Gastroesophageal sphincter (tissue), 4 donors: ENCODE measurements at places on chromosomes 13 and 19.

- ATAC-seq, result no peak
Observed at GRCh38 chr13:45995245-45995644, 57.3 kb downstream of the ZC3H13 start.

- ATAC-seq, result no peak
Observed at GRCh38 chr13:85334187-85334586, 465.0 kb downstream of the SLITRK6 start.

GRCh38 chr13:90591927-90592268, 755.6 kb upstream of the MIR17HG start:
- no peak for ATAC-seq

DNA sequence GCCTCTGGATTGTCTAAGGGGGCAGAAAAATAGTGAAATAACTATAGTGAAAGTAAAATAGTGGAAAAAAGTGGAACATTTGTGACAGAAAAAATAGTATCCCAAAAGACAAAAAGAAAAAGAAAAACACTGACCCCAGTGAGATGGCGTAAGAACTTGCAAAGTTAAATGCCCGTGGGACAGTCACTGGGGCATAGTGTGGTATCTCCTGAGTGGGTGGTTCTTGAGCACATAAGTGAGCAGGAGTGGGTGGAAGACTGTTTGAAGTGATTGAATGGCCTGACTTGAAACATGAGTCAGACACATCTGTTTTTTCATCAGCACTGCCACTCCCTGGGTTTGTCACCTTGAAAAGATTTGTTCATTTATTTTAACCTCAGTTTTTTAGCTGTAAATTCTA, 2.5 kb downstream of the ZNF430 start:
- no peak for ATAC-seq

GRCh38 chr13:99062593-99062992, 84.7 kb upstream of the DOCK9 start:
- peak; percentile 48 for ATAC-seq

DNA sequence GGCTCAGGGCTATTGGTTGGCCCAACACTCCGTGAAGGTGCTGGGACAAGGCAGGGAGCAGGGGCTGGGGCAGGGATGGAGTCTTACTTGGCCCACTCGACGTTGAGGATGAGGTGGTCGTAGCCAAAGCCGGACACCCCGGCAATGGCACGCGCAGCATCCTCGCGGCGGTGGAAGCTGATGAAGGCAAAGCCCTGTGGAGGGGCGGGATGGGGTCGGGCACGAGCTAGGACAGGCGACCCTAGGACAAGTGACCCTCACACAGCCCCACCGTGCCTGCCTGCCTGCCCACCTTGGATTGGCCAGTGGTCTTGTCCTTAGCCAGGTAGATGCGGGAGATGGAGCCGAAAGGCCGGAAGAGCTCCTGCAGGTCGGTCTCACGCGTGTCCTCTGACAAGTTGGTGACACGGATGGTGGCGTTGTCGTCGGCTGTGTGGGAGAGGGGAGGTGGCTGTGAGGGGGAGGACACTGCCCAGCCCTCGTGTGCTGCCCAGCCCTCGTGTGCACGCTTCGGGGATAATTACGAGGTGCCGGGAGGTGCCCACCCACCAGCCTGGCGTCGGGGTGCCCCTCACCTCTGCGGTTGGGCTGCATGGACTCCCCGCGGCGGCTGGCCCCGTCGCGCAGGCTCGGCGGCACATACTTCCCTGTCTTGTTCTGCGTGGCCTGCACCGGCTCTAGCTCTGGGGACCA, 4.0 kb downstream of the P2RY11 start:
- ATAC-seq, result no peak

GRCh38 chr19:58279042-58279924, 528 bp downstream of the ZNF8 start:
- peak; percentile 28 for ATAC-seq

DNA sequence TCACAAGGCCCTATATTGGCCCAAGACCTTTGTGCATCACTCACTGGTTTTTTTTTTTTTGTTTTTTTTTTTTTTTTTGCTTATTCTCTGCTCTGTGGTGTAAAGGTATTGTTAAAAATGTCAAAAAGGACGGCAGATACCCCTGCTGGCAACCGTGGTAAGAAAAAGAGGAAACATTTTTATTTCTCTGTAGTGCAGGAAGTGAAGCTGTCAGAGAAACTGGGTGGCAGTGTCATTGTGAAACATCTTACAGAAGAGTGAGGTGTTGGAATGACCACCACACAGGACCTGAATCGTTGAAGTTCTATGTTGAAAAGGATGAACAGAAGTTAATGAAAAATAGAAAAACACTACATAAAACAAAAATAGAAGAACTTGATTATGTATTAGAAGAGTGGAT, 346.4 kb downstream of the FGF9 start:
- no peak for ATAC-seq

DNA sequence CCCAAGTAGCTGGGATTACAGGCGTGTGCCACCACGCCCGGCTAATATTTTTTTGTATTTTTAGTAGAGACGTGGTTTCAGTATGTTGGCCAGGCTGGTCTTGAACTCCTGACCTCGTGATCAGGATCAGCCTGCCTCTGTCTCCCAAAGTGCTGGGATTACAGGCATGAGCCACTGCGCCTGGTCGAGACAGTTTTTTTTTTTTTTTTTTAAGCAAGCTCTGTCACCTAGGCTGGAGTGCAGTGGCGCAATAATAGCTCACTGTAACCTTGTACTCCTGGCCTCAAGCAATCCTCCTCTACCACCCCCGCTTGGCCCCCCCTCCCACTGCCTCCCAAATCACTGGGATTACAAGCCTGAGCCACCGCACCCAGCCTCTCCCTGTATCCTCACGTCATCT, 6.4 kb upstream of the MAP2K7 start:
- ATAC-seq, result no peak

- no peak for ATAC-seq
Observed at GRCh38 chr19:15324791-15325519, 7.4 kb downstream of the BRD4 start.

DNA sequence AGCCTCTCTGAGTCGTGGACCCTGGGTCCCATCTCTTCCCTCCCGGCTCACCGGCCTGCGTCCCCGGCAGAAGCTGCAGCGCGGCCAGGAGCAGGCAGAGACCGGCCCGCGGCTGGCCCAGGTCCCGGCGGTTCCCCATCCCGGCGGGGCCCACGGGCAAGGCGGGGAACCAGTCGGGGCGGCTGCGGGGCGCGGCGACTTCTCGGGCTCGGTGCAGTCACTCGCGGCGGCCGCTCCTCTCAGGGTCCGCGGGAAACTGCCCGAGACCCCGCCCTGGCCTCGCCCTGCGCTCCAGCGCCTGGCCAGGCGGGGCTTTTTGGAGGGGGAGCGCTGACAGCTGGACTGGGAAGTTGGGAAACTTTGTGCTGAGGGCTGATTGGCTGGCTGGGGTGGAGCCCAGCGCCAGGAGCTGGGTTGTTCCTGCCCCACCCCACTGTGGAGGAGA, at the start of gene COL5A3:
TSS of gene COL5A3 (minus strand) at position 258 of the 445 bp plus-strand sequence. CDS start at position 139, 119 bp downstream.
- ATAC-seq, result peak; percentile 80

- ATAC-seq, result peak; percentile 39
Observed at GRCh38 chr13:30158774-30159445, 148.4 kb downstream of the KATNAL1 start.

- ATAC-seq, result peak; percentile 85
Observed at GRCh38 chr19:42433503-42434260, 6.5 kb upstream of the LIPE start.

DNA sequence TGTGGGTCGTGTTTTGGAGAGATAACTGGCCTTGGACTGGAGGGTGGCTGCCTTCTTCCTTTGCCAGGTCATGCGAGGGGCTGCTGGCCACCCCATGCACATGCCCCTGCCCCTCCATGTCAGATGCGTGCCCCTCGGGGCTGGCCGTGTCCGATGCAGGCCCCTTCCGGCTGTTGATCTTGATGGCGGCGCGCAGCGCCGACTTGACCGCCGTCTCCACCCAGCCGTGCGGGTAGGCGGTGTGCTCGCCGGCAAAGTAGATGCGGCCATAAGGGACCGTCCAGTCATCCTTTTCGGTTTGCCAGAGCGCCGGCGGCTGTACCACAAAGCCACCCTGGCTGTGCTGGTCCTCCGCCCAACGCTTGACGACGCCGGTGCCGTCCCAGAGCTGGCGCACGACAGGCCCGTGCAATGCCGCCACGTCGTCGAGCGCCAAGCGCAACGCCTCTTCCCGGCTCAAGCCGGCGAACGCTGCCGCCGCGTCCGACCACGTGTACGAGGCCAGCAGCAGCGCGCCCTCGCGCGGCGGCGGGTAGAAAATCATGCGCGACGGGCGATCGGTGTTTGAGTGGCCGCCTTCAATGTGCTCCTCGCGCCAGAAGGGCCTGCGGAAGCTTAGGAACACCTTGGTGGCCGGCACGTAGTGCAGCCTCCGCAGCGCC, 6.9 kb downstream of the IL4I1 start:
- peak; percentile 79 for ATAC-seq

DNA sequence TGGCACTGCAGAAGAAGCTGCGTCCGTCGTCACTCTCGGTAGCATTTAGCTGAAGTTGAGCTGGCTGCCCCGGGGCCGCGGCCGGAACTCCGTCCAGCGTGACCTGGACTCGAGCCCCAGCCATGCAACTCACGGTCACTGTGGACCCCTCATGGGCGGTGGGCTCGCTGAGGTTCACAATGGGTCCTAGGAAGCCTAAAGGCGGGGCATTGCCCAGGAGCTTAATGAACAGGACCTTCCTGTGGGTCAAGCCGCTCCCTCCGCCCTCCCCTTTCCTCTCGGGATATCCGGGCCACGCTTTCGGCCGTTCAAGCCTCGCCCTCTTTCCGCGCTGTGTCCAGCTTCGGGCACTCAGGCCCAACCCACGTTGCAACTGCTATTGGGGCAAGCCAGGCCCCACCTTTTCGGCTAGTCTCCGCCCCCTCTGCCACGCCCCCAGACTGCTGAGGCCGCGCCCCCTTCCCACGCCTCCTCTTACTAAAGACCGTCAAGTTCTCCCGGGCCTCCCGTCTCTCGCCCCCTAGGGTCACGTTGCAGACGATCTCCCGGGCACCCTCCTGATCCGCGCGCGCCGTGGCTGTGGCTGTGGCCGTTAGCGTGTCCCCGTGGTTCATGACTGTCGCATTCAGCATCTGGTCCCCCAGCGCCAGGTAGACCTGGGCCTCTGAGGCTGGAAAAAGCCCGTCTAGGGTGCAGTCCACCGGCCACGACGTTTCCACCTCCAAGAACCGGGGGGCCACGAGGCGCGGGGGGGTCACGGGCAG, 1.4 kb upstream of the RAVER1 start:
- peak; percentile 85 for ATAC-seq

DNA sequence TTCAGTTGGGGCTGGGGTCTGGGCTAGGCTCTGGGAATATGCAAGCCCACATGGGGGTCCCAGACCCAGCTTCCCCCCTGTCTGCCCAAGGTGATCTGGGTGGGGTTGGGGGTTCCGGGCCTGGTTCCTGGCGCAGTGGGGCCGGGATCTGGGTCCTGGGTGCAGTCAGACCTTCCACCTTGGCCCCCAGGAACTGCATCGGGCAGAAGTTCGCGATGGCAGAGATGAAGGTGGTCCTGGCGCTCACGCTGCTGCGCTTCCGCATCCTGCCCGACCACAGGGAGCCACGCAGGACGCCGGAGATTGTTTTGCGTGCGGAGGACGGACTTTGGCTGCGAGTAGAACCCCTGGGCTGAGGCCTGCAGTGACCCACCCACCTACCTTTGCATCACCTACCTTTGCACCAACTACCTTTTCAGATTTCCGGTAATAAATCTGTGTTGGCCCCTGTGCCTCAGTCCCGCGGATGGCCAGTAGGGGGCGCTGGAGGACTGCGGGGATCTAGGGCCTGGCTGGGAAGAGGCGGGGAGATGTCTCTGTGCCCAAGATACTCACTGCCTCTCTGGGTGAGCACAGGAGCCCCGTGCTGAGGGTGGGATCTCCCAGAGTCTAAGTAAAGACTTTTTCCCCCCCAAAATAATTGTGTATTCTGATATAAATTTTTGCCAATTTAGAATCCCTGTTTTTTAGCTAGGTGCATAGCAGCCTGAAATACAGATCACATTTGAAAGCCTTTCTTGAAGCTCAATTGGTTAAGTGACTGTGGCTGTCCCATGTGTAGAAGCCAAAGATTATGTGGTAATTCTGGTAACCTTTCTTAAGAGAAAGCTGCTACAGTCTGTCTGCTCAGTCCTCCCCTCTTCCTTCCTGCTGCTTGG, 11.5 kb upstream of the CYP4F3 start:
- ATAC-seq, result peak; percentile 77

DNA sequence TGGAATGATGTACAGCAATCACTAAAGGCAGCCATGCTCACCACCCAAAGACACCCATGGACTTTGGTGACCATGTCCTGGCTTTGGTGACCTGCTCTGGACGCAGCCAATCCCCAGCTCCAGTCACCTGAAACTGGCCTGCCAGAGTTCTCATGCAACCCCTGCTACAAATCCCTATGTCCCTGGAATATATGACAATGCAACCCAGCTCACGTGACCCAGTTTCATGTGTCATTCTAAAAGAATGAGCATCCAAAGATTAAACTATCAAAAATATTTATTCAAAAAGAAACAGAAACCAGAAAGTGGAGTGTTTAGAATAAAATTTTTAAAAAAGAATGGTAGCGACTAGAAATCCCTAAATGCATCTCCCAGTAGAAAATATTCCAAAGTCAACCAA, 203.3 kb upstream of the IRS2 start:
- ATAC-seq, result no peak

- ATAC-seq, result no peak
Observed at GRCh38 chr13:84433024-84433423, 550.8 kb upstream of the SLITRK1 start.

- ATAC-seq, result no peak
Observed at GRCh38 chr19:17283504-17283996, 1.8 kb downstream of the ANKLE1 start.

- no peak for ATAC-seq
Observed at GRCh38 chr13:98585398-98585754, 8.5 kb upstream of the STK24 start.

- ATAC-seq, result no peak
Observed at GRCh38 chr13:73987618-73988017, 146.6 kb downstream of the KLF12 start.

DNA sequence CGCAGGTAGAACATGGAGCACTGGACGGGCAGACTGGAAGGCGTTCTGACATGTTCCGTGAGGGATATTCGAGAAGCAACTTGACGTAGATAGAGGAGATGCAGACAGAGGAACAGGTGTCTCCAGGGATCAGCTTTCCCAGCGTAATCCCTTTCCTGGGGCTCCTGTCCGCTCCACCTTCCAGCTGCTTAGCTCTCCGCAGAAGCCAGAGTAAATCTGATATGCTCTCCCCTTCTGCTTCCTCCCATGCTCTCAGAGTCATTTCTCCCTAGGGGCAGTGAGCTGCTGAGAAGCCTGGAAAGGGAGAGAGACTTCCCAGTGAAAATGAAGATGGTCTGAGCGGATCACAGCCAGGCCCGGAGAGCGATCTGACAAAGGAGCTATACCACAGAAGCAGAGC, 23.0 kb upstream of the OLFM4 start:
- no peak for ATAC-seq

GRCh38 chr19:42154471-42155323, 22.5 kb upstream of the POU2F2 start:
- no peak for ATAC-seq

GRCh38 chr19:48696353-48697010, 711 bp downstream of the FUT2 start:
- no peak for ATAC-seq

GRCh38 chr19:44657211-44657921, 13.7 kb downstream of the PVR start:
- peak; percentile 29 for ATAC-seq

- ATAC-seq, result no peak
Observed at GRCh38 chr19:5832061-5832460, 7.4 kb downstream of the FUT6 start.

GRCh38 chr19:5104871-5105351, 136.0 kb downstream of the KDM4B start:
- ATAC-seq, result no peak
